Uterus (tissue), 4 donors: ENCODE measurements at places on chromosomes 3 and 15. TPM values are rescaled to one million over a fixed set of nuclear protein-coding genes. Genes with fewer than 3 reads are reported as not detected.

FAIM gene
- 17.6 TPM for total RNA-seq

- no peaks in the 10 kb centered on the region for H3K4me1 ChIP-seq
- no peaks in the 10 kb centered on the region for H3K27me3 ChIP-seq
Measured at GRCh38 chr3:148217317-148217716, 480.4 kb upstream of the AGTR1 start.

DNA sequence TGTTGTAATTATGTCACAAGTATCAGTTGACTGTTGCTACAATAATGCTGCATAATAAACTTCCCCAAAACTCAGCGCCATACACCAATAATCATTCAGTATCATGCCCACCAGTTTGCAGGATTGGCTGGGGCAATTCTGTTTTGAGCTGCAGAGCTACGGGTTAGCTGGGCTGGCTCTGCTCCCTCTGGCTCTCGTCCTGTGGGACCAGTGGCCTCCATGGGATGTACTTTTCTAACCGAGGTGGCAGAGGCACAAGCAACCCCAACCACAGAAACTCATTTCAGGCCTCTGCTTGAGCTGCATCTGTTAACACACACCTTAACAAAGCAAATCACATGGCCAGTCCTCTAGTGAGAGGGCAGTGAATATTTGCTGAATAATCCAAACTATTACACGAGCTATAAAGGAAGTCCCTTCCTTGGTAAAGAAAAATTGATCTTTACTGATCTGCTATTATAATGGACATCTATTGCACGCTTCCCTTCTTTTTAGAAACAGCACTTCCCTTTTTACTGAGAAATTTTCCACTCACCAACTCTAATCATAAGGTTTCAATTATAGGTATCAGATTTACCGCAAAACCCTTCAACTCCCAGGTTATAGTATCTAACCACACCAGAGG is 10.9 kb upstream of the BCL2A1 start:
- no peak overlapping the region for H3K27ac ChIP-seq
- H3K27me3 ChIP-seq = no peaks in the 10 kb centered on the region
- no peak for DNase-seq
- H3K36me3 ChIP-seq = no peaks in the 10 kb centered on the region

MCF2L2 gene
- 1.5 TPM for total RNA-seq

DNA sequence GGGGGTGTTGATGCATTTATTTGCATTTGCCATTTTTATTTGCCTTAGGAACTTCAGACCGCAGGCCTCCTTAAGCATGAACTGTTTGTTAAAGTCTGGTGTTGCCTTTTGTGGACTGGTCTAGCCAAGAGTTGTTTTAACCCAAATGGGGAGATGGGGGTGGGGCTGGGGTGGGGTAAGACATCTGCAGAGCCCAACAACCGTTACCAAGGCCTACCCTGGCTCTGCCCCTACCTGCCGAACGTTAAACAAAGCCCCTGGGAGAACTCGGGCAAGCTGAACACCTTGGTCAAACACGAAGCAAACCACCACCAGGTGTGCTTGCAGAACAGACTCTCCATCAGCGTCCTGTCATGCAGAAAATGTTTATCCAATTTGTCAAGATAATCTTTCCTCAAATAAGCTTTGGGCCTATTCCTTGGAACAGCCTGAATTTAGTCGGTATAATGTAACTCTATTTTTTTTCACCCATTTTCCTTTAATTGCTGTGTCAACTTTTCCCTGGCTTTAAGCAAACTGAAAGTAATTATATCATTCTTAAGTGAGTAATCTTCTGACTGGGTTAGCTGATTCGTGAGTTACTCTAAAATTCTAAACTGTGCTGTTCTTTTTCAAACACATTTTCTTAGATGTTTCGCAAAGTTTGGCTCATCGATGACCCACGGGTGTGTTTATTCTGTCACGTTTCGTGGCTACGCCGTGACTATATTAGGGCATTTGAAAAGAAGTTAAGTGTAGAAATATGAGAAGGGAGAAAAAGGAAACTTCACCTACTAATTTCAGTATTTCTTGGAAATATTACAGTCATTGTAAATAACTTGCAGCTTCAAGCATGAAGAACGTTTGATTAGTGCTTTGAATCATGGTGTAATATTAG is 127.6 kb downstream of the SOX2 start:
- H3K36me3 ChIP-seq = no peaks in the 10 kb centered on the region
- H3K4me1 ChIP-seq = no peaks in the 10 kb centered on the region
- DNase-seq = no peak
- no peak overlapping the region for H3K4me3 ChIP-seq

DNA sequence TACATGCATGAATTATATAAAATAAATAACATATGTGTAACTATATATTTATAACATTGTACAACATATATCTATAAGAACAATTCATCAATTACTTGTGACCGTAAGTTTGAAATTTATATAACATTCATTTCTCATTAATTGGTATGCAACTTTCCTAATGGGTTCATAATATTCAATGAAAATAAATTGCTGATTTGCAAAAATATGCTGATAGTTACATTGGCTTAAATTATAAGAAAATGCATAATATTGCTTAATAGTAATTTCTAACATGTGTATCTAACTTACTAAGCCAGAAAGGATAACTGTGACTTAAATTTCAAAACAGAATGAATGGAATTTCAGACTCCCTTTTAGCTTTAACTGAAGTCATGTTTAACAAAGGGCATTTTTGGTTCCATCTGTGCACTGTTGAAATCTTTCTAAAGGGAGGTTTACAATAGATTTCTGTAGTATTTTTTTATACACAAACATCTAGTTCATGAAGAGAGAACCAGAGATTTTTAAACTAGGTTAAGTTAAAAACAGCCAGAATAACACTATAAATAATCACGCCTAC is 310.9 kb downstream of the TBC1D5 start:
- H3K27me3 ChIP-seq = no peaks in the 10 kb centered on the region
- H3K4me1 ChIP-seq = no peaks in the 10 kb centered on the region
- H3K4me3 ChIP-seq = no peak overlapping the region
- DNase-seq = no peak
- H3K36me3 ChIP-seq = no peaks in the 10 kb centered on the region
- H3K27ac ChIP-seq = no peak overlapping the region

CHRM5 gene
- total RNA-seq = not detected

LCTL gene
- not detected for total RNA-seq
